Osteocyte (in vitro differentiated cells): ENCODE measurements at places on chromosomes 16 and 17. TPM values are rescaled to one million over a fixed set of nuclear protein-coding genes. Genes with fewer than 3 reads are reported as not detected.
A peak's percentile ranks its signal among the peaks of the same experiment; 100 is the strongest.

The LUC7L3 gene
- total RNA-seq: 86.1 and 105 TPM in 2 replicates

The NME1 gene
- total RNA-seq: 77.7 and 77.8 TPM in 2 replicates

The ATP2A3 gene
- total RNA-seq: not detected in 2 replicates

GRCh38 chr16:53721017-53721416, 17.1 kb downstream of the FTO start:
- H3K4me3 ChIP-seq: no peak overlapping the region
- H3K27me3 ChIP-seq: no peaks in the 10 kb centered on the region
- peaks cover 2% of the 10 kb centered on the region for H3K36me3 ChIP-seq
- peaks cover 6% of the 10 kb centered on the region for H3K4me1 ChIP-seq
- DNase-seq: no peak
- no peak overlapping the region for H3K27ac ChIP-seq

GRCh38 chr16:64469906-64470702, 651.8 kb downstream of the CDH11 start:
- DNase-seq: no peak
- H3K27me3 ChIP-seq: no peaks in the 10 kb centered on the region
- H3K4me3 ChIP-seq: no peak overlapping the region
- H3K4me1 ChIP-seq: peaks cover 3% of the 10 kb centered on the region
- peaks cover 5% of the 10 kb centered on the region for H3K36me3 ChIP-seq
- no peak overlapping the region for H3K27ac ChIP-seq

DNA sequence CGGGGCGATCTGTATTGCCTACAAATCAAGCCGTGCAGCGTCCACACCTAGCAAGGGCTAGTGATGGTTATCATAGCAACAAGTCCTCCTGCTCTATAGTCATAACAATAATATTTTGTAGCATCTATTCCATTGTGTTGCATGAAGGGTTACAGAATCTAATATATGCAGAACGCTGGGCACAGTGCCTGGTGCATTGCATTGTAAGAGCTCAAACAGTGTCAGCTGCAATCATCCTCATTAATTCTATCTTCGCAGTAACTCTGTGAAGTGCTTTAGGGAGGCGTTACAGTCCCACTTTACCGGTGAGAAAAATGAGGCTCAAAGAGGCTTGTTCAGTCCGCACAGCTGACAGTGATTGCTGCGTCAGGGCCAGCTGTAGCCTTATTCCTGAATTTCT, 149.4 kb downstream of the RBFOX1 start:
- no peak overlapping the region for H3K4me3 ChIP-seq
- no peaks in the 10 kb centered on the region for H3K4me1 ChIP-seq
- no peaks in the 10 kb centered on the region for H3K27me3 ChIP-seq
- no peak overlapping the region for H3K27ac ChIP-seq
- H3K36me3 ChIP-seq: no peaks in the 10 kb centered on the region
- no peak for DNase-seq

DNA sequence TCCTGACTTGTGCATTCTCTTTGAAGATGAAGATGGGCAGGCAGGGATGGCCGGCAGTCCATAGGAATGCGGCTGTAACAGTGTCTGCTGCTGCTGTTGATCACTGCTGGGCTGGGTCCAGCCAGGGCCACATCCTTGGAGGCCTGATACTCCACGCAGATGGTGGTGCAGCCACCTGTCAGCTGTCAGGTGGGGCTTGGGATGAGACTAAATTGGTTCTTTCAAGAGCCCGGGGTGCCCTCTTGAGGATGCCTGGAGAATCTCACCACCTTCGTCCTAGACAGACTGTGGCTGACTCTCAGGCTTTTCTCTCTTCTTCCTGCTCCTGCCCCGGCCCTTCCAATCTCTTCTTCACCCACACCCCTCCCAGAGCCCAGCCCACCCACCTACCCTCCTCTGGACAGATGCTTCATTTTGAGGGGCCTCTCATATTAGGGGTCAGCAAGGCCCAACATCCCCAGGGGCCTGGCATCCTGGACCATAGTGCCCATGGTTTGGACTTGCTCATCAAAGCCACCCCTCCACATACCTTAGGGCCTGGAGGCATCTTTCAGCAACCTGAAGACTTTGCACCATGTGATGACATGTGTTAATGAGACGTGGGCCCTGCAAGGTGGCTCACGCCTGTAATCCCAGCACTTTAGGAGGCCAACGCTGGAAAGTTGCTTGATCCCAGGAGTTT, 19.1 kb downstream of the OSBPL7 start:
- H3K27ac ChIP-seq: no peak overlapping the region
- no peak for DNase-seq
- no peaks in the 10 kb centered on the region for H3K4me1 ChIP-seq
- peaks cover 5% of the 10 kb centered on the region for H3K36me3 ChIP-seq

- peaks cover 10% of the 10 kb centered on the region for H3K4me1 ChIP-seq
- H3K27ac ChIP-seq: no peak overlapping the region
- no peaks in the 10 kb centered on the region for H3K27me3 ChIP-seq
These were observed 53.4 kb downstream of the ARSG start for GRCh38 chr17:68344701-68345136.

DNA sequence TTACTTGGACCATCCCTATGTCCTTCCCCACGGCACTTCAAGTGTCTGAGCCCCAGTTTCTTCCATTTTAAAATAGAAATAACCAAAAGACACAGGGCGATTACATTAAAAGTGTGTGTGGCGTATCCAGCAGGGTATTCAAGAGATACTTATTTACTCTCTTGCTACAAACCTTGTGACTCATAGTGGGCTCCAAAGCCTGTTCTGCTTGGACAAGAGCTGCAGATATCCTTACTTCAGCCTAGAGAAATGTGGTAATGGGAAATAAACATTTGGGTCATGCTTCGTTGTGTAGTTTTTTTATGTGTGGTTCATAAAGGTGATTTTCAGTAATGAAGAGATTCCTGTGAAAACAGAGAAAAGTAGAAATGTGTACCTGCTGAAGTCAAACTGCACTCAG, 288.9 kb upstream of the CDH11 start:
- DNase-seq: no peak
- no peaks in the 10 kb centered on the region for H3K27me3 ChIP-seq
- no peak overlapping the region for H3K4me3 ChIP-seq
- no peaks in the 10 kb centered on the region for H3K36me3 ChIP-seq

GRCh38 chr17:61384692-61385576, 14.7 kb upstream of the TBX2 start:
- H3K27me3 ChIP-seq: no peaks in the 10 kb centered on the region
- H3K36me3 ChIP-seq: peaks cover 3% of the 10 kb centered on the region
- no peak for DNase-seq
- H3K27ac ChIP-seq: no peak overlapping the region

- DNase-seq: no peak
- H3K27me3 ChIP-seq: no peaks in the 10 kb centered on the region
- H3K27ac ChIP-seq: no peak overlapping the region
- H3K4me1 ChIP-seq: peaks cover 7% of the 10 kb centered on the region
These were observed 53.8 kb downstream of the COG7 start for GRCh38 chr16:23398987-23399805.

GRCh38 chr17:67980456-67980855, 15.8 kb downstream of the C17orf58 start:
- H3K27me3 ChIP-seq: no peaks in the 10 kb centered on the region
- peaks cover 40% of the 10 kb centered on the region for H3K36me3 ChIP-seq
- H3K4me3 ChIP-seq: no peak overlapping the region
- H3K27ac ChIP-seq: no peak overlapping the region

DNA sequence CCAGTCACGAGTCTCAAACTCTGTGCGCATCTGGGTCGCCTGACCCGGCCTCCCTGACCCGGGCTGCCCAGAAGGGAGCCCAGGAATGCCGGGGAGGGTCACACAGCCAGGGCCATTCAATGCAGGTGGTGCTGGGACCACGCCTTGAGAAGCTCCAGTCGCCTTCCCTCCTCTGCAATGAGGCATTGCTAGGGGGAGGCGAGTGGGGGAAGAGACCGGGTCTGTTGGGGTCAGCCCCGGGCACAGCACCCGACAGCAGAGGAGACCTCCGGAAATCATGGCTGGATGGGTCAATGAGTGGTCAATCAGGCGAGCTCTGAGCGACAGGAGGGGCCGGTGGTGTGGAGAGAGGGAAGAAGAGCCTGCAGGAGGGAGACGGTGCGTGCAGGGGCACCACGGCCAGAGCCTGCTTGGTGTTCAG, 13.3 kb downstream of the JPH3 start:
- H3K36me3 ChIP-seq: no peaks in the 10 kb centered on the region
- H3K27ac ChIP-seq: no peak overlapping the region
- H3K4me3 ChIP-seq: no peak overlapping the region
- DNase-seq: no peak

- no peaks in the 10 kb centered on the region for H3K27me3 ChIP-seq
- DNase-seq: no peak
- peak overlapping the region; percentile 60 for H3K27ac ChIP-seq
- peak overlapping the region; percentile 84 for H3K4me3 ChIP-seq
- no peaks in the 10 kb centered on the region for H3K36me3 ChIP-seq
These were observed 743 bp downstream of the SHCBP1 start for GRCh38 chr16:46620266-46621005.

DNA sequence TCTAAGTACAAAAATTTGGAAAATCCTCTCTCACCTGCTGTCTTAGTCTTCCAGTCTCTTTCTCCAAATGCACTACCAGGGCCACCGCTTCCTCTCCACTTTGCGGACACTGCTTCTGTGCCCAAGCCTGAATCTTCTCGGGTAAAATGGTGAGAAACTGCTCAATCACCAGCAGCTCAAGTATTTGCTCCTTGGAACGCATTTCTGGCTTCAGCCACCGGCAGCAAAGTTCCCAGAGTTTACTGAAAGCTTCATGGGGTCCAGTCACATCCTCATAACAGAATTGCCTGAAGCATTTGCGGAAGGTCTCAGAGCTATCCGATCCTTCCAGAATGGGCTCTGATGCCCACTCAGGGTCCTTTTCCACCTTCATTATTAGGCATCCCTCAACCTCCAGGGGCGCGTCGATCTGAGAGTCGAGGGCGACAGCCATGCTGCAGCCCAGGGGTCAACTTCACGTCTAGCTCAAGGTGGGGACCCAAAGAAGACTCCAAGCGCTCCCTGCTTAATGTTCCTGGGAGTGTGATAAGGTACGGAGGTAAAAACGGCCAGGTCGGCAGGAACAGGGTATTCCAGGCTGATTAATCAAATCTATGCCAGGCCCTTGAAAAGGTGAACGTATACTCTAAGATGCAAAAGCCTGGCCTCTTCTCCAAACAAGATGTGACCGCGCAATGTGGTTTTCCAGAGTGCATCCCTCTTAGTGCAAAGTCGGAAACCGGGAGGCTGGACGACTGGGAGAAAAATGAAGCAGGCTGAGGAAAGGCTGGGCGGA, 763 bp downstream of the ZKSCAN2 start:
- peak overlapping the region; percentile 99 for H3K27ac ChIP-seq
- no peak for DNase-seq
- H3K4me1 ChIP-seq: peaks cover 40% of the 10 kb centered on the region
- peaks cover 11% of the 10 kb centered on the region for H3K36me3 ChIP-seq
